Esophagus squamous epithelium (tissue), 5 donors: ENCODE measurements at places on chromosomes 4 and X. TPM values are rescaled to one million over a fixed set of nuclear protein-coding genes. Genes with fewer than 3 reads are reported as not detected.

Gene EFHC2
- total RNA-seq = 0.22 TPM

Gene ADGRL3
- total RNA-seq = 7.8 TPM

Gene RPS6KA6
- 0.92 TPM for total RNA-seq

Gene AVPR2
- total RNA-seq = 0.19 TPM

Gene PDCL2
- total RNA-seq = not detected

Gene NAP1L2
- total RNA-seq = 0.50 TPM

Gene TGIF2LX
- total RNA-seq = not detected

Gene FAM241A
- total RNA-seq = 3.5 TPM

Gene TECRL
- not detected for total RNA-seq

Gene RNF175
- total RNA-seq = not detected

Gene TMEM175
- 19.7 TPM for total RNA-seq

Gene STIM2
- total RNA-seq = 10.4 TPM

Gene DSPP
- total RNA-seq = not detected

Gene NEUROG2
- total RNA-seq = not detected

Gene PJA1
- 7.5 TPM for total RNA-seq

Gene USP53
- 71.5 TPM for total RNA-seq

Gene KDR
- total RNA-seq = 6.4 TPM

Gene SPANXD
- total RNA-seq = not detected
